Stimulated activated CD4-positive, alpha-beta T cell treated with anti-CD3 and anti-CD28 coated beads, TNF-alpha, amount 100 ng/mL, for 1 hour (primary cell): ENCODE measurements at places on chromosomes 7 and 10.

DNA sequence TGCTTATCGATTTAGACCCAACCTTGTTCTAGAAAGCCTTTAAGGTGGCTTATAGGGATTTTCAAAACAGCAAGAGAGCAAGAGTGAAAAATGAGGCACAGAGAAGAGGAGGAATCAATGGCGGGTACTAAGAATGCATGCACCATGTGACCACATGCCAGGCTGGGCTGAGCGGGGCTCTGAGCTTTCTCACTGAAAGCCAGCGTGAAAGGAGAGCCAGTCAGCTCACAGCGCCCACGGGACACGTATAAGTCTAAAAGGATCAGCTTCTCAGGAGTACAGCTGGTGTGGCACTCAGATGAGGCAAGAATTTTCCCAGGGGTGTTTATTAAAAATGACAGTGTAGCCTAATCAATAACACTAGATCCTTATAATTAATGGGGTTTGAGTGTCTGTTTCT, 114.3 kb downstream of the SLIT1 start:
- no peak for DNase-seq

DNA sequence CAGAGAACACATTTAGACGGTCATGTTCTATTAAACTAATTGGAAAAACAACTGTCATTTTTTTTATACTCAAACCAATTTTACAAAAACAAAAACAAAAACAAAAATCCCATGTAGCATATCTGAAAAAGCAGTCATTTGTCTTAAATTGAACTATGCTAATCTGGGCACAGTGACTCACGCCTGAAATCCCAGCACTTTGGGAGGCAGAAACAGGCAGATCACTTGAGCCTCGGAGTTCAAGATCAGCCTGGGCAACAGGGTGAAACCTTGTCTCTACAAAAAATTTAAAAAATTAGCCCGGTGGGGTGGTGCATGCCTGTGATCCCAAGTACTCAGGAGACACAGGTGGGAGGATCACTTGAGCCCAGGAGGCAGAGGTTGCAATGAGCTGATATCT, 253.4 kb downstream of the DOCK4 start:
- DNase-seq = no peak

GRCh38 chr7:74633451-74633921, 24.0 kb upstream of the GTF2I start:
- no peak for DNase-seq

- DNase-seq = no peak
These were observed 69.5 kb downstream of the SEC61G start for GRCh38 chr7:54689394-54690049.

GRCh38 chr7:19362099-19362498, 216.9 kb upstream of the FERD3L start:
- no peak for DNase-seq

GRCh38 chr7:38863601-38864291, 45.2 kb downstream of the VPS41 start:
- DNase-seq = no peak

DNA sequence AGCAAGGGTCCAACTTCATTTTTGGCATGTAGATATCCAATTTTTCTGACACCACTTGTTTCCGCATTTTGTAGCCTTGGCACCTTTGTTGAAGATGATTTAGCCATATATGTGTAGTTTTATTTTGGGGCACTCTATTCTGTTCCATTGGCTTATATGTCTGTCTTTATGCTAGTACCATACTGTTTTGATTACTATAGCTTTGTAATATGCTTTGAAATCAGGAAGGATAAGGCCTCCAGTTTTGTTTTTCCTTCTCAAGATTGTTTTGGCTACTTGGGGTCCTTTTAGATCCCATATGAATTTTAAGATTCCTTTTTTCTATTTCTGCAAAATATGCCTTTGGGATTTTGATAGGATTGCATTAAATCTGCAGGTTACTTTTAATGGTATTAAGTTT, 9.5 kb upstream of the BTBD16 start:
- DNase-seq = no peak

GRCh38 chr10:14403881-14404623, 73.3 kb upstream of the FRMD4A start:
- DNase-seq = no peak

DNA sequence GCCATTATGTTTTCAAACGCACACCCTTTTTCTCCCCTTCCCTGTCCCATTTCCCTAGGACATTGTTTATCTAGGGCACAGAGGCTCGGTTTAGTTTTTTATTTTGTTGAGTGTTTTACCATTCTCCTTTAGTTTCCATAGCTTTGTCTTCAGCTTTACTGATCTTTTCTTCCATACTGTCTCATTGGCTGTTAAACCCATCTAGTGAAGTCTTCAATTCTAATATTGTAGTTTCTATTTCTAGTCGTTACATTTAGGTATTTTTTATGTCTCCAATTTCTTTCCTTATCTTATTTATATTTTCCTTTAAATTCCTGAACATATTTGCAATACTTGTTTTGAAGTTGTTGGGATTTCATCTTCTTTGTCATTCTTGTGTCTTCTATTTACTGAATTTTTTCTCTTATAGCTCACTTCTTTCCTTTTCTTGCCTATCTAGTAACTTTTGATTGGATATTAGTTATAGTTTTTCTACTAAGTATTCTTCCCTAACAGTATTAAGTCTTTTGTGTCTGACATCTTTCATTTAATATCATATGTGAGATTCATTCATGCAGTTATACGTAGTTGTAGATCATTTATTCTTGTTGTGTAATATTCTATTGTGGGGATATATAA, 41.0 kb upstream of the SH2D4B start:
- DNase-seq = no peak

DNA sequence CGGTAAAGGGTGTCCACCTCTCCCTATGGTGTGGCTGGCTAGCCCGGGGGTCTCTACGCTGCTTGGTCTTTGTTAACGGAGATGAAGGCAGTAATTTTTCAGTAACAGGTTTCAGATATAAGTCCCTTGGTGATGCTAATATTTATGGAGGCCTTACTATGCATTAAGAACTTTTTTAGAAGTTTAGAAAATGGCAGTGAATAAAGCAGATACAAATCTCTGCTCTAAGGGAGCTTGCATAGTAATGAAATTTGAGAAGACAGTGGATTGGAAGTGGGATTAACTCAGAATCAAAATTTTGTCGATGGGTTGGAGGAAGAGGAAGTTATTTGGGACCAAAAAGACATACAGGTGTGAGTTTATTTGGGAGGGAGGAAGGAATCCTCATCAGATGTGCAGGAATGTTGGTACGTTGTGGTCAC, 445 bp downstream of the SSBP1 start:
- DNase-seq = no peak
